CD8-positive, alpha-beta memory T cell (primary cell): ENCODE measurements at places on chromosomes 5 and 9.

- no peak for DNase-seq
Measured at GRCh38 chr9:137731216-137731946, 112.6 kb downstream of the EHMT1 start.

- no peak for DNase-seq
Measured at GRCh38 chr9:92970467-92970923, 23.2 kb downstream of the FGD3 start.

DNA sequence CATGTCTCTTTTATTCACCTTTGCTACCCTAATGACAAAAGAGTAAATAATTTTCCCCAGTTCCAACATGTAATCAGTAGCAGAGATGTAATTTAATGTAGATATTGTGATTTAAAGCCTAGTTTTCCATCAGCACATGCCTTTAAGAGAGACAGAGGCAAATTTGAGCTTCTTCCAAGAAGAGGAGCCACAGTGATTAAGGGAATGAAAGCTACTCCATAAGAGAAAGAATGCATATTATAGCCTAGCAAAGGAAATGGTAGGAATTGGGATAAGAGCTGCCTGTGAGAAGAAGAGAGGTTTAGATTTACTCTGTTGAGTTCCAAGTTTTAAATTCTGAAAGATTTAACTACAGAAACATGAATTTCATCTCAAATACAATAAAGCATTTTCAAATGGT, 591.0 kb upstream of the DMAC1 start:
- no peak for DNase-seq

- DNase-seq = peak; percentile 19
Measured at GRCh38 chr9:121267689-121268597, at the start of gene GSN. GSN (plus strand) TSS chr9:121268162; CDS start chr9:121301972, 33,810 bp downstream.

DNA sequence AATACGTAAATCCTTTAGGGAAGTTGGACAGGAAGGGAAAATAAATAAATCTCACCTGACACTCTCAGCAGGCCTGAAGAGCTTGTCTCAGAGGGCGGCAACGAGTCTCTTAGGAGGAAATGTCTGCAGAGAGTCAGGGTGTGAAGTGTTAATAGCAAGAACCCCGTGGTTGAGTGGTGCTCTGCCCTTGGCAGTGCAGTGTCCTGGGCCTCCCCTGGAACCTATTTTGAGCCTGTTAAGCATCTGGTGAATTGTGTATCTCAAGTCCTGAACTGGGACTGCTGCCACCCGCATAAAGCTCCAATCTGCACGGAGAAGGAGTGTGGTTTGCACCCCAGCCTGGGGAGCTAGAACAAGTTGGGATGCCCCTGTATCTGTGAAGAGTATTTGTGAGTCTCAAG, 211.8 kb downstream of the GOLPH3 start:
- no peak for DNase-seq

DNA sequence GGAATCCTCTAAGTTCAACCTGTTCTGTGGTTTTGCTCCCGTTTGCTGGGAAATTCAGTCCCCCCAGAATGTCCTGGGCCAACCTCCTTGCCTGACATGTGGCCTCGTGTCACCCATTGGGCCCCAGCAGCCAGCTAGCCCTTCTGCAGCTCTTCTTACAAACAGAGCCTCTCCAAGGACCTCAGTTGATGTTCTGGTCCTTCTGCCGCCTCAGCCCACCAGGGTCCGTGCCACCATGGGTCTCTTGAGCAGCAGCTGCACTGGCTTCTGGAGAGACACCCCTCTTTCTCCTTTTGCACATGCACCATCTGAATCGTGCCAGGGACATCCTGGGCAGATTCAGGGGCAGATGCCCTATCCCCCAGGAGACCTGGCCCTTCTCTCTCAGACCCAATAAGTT, 85.0 kb downstream of the LMX1B start:
- DNase-seq = no peak

DNA sequence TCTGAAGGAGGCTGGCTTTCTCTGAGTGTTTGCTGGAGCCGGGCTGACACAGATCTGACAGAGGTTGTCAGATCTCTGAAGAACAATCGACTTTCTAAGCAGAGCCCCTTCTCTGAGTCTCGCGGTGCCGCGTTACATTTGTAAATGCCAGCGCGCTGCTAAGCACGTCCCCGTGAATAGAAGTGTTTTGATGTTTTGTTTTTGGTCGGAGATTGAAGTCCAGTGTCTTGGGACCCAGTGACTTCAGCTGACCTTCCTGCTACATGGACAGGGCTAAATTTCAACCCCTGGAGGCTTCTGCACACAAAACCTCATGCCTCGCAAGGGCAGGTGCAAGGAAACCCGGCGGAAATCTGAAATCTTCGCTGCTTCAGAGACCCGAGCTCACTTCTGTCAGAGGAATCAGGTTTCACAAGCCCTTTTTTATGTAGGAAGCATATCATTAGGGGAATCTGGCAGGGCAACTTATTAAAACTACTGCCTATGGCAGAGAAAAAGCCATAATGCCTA, 27.2 kb downstream of the NEUROG1 start:
- DNase-seq = no peak

DNA sequence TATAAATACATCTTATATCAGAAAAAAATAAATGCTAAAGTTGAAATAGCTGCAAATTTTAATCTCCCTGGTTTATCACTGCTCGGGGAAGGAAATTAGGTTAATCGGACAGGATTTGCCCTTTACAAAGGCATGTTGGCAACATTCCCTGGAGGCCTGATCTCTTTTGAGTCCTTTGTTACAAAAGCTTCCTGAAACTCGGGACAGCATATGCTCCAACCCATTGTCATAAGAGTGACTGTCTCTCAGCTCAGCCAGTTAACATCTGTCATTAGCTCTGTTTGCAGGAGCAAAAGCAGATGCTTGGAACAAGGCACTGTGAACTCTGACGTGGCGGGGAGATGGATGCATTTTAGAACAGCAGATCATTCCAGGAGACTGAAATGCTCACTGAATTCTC, 80.6 kb downstream of the MYO10 start:
- no peak for DNase-seq

- DNase-seq = no peak
Measured at GRCh38 chr9:91625331-91625730, 201.7 kb upstream of the NFIL3 start.

- DNase-seq = no peak
Measured at GRCh38 chr5:154714266-154714986, 40.8 kb upstream of the LARP1 start.

- no peak for DNase-seq
Measured at GRCh38 chr9:114616684-114617520, 5.8 kb downstream of the TMEM268 start.
